ENCODE measurements at places on chromosomes 13 and 19. TPM values are rescaled to one million over a fixed set of nuclear protein-coding genes. Genes with fewer than 3 reads are reported as not detected.

The EXOC3L2 gene
- total RNA-seq, result 4.0 TPM

The ZNF614 gene
- total RNA-seq, result 11.1 TPM

The CGB7 gene
- total RNA-seq, result 0.21 TPM

The FGF22 gene
- not detected for total RNA-seq

The GATAD2A gene
- total RNA-seq, result 24.0 TPM

The IZUMO2 gene
- not detected for total RNA-seq

The VSTM1 gene
- total RNA-seq, result not detected

The MED25 gene
- total RNA-seq, result 38.2 TPM

The SOX1 gene
- total RNA-seq, result not detected

The LAIR1 gene
- 8.8 TPM for total RNA-seq

The VSTM2B gene
- not detected for total RNA-seq

The CRX gene
- not detected for total RNA-seq

The S1PR5 gene
- 2.7 TPM for total RNA-seq

The DNAJC15 gene
- 8.9 TPM for total RNA-seq

The FGF21 gene
- total RNA-seq, result not detected

The IGFL1 gene
- total RNA-seq, result not detected

The MTRF1 gene
- total RNA-seq, result 17.1 TPM

The MEIOSIN gene
- total RNA-seq, result not detected

All from tongue (tissue), 3 donors.